M059J (cell line): ENCODE measurements at places on chromosomes 4 and X. TPM values are rescaled to one million over a fixed set of nuclear protein-coding genes. Genes with fewer than 3 reads are reported as not detected.

The DGKQ gene
- total RNA-seq, result 4.8 and 9.3 TPM in 2 replicates

GRCh38 chrX:2705046-2705832, 14.1 kb downstream of the CD99 start:
- no peak for DNase-seq

GRCh38 chr4:105057370-105058105, 89.1 kb upstream of the TET2 start:
- peak; percentile 0 for DNase-seq

The PAGE2B gene
- total RNA-seq, result not detected in 2 replicates

The ACE2 gene
- 1.4 and 6.6 TPM in 2 replicates for total RNA-seq

The SLC49A3 gene
- not detected in 2 replicates for total RNA-seq

GRCh38 chr4:40058121-40058520, 1.5 kb downstream of the N4BP2 start:
- DNase-seq, result no peak

DNA sequence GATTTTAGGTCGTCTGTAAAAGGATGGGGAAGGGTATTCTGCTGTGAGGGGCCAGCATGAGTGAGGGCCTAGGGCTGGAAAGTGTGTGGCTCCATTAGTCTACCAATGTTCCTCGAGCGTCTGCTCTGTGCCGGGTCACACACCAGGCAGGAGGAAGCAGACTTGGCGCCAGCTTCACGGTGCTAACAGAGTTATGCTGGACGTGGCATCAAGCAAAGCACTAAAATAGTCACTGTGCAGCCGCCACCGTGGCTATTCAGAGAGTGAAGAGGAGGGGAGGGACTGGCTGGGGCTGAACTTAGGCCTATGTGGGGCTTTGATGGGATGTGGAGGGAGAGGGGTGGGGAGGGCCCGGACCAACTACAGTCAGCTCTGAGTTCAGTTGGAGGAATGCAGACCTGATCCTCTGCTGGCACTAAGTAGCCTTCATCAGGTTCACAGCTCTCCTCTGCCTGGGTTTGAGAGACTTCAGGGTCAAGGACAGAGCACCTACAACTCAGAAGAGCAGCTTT, 83.9 kb upstream of the MSX1 start:
- DNase-seq, result no peak

GRCh38 chr4:32462944-32463343, 1742.8 kb downstream of the PCDH7 start:
- DNase-seq, result no peak

DNA sequence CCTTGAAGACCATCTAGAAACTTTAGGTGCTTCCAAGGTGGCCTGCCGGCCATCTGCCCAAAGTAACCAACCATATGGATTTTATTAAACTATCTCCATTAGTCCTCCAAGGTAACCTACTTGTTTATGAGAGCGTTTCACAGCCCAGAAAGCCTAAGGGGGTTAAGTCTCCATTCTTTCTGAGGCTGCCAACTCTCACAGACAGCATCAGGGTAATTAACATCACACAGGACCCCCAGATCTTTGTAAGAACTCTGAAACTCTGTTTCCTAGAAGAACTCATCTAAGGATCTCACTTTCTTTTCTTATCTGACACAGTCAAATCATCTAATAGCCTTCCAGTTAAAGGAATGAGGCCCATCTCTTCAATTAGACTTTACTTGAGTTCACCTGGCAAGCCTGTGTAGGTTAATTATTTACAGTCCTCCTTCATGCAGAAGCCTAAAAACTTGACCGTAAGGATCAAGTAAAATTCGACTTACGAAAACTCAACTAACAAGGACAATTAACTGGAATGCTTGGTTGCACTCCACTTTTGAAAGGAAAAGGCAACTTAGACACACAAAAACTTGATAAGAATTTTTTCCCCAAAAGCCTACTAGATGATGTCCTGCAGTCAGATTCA, 252.5 kb downstream of the GRIA3 start:
- DNase-seq, result no peak

- DNase-seq, result peak; percentile 91
These were observed 11.0 kb upstream of the CXCL2 start for GRCh38 chr4:74109870-74110605.

The PABPC1L2A gene
- total RNA-seq, result not detected in 2 replicates

DNA sequence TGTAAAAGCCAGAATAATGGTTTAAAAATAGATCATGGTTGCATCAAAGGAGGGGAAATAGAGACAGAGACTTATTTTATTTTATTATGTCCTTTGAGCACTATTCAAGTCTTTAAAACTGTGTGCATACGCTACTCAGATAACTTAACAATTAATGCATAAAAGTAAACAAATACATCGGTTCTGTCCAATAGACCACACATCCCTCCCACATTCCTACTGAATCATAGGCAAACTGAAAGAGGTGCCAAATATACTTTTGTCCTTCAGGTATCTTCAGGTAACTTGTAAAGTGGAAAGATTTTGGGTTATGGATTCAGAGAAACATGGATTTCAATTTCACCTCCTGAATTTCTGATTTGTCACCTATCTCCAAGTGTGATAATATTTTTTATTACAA, 91.3 kb downstream of the SPOCK3 start:
- DNase-seq, result no peak

GRCh38 chrX:40003428-40004245, 94.1 kb downstream of the BCOR start:
- no peak for DNase-seq
